ENCODE measurements at places on chromosomes 5 and 9.

- DNase-seq, result no peak
Measured at GRCh38 chr5:109406719-109407118, 3.1 kb downstream of the PJA2 start.

DNA sequence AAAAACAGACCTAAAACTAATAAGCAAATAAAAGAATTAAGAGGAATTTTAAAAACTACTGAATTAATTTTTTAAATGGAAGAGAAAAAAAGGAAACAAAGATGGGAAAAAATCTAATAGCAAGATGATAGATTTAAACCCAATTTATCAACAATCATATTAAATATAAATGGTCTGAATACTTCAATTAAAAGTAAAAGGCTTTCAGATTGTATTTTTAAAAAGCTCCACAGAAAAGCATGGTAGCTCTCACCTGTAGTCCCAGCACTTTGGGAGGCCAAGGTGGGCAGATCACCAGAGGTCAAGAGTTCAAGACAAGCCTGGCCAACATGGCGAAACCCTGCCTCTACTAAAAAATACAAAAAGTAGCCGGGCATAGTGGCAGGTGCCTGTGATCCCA, 11.3 kb upstream of the TSLP start:
- no peak for DNase-seq

GRCh38 chr5:2556375-2556966, 195.0 kb downstream of the IRX2 start:
- no peak for DNase-seq

- DNase-seq, result no peak
Measured at GRCh38 chr5:122882831-122883230, 37.4 kb downstream of the SNX24 start.

Data from breast epithelium (tissue), 4 donors.